ENCODE measurements at places on chromosomes 2 and 18. TPM values are rescaled to one million over a fixed set of nuclear protein-coding genes. Genes with fewer than 3 reads are reported as not detected.
A peak's percentile ranks its signal among the peaks of the same experiment; 100 is the strongest.

- DNase-seq, result no peak
Measured at GRCh38 chr2:218618102-218618860, 10.6 kb downstream of the PLCD4 start.

DNA sequence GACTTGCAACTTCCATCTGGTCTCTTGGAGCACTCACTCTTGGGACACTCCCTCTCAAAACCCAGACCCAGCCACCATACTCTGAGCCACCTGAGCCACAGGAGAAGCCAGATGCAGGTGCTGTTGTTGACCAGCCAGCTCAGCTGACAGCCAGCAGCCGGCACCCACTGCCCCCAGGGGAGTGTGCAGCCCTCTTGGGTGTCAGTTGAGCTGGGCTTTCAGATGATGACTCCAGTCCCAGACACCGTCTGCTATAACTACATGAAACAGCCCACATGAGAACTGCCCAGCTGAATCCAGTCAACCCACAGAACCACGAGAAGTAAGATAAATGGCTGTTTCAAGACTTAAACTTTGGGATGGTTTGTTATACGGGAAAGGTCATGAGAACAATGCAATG, 10.7 kb upstream of the IGFBP2 start:
- DNase-seq, result no peak

- no peak for DNase-seq
Measured at GRCh38 chr2:108287169-108287568, 1.5 kb upstream of the SULT1C2 start.

DNA sequence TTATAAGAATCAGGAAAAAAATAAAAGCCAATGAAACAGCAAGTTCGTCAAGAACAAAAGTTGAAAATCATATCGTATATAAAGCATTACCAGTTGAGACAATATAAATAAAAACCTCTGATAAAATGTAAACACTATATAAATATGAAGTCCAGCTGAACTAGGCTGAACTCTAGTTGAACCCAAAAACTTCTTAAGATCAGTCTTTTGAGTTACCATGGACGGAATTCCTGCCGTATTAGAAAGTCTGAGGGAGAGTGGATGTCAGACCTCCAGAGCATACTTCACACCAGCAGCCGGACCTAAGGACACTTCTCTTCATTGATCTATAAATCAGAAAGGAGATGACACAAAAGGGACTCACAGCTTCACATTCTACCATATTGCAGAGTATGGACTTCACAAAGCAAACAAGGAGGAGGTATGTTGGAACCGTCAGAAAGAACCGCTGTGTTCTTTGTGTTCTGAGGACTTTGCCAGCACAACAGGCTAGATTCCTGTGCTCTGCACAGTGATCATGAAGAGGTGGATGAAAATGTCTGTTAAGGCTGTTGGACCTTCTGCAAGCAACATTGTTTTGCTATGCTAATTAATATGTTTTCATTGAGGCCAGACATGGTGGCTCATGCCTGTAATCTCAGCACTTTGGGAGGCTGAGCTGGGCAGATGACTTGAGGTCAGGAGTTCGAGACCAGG, 67.2 kb upstream of the SP5 start:
- DNase-seq, result no peak

DNA sequence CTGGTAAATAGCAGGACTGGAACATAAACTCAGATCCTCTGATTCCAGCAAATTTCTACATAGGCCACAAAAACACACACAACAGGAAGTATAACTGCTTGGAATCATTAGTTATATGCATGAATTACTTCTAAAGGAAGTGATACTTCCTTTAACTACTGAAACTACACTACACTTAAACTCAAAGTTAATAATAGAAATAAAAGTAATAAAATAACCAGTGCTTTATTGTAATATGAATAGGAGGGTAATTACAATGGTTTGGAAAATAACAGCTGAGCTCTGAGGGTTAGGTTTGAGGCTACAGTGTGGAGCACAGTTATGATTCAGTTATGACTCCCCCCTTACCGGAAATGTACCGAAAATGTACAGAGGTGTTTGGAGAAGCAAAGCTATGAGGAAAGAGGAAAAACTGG, 18.5 kb upstream of the POLI start:
- no peak for DNase-seq

GRCh38 chr2:122166820-122167219, 411.4 kb downstream of the TSN start:
- no peak for DNase-seq

GRCh38 chr18:79950515-79951341, 725 bp downstream of the SLC66A2 start:
- DNase-seq, result peak; percentile 27

DNA sequence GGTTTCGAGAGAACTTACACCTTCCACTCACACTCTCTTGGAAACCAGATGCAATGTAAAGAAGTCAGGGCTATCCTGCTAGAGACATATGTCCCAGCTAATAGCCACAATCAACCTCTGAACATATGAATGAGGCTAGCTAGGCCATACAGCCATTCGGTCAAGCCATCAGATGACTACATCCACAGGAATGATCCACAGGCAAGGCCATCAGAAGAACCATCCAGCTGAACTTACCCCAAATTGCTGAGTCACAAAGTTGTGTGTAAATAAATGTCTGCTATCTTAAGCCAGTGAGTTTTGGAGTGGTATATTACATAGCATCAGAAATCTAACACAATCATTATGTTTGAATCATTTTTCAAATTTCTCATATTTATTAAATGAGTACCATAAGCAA, 5.2 kb upstream of the SPAST start:
- peak; percentile 39 for DNase-seq

DNA sequence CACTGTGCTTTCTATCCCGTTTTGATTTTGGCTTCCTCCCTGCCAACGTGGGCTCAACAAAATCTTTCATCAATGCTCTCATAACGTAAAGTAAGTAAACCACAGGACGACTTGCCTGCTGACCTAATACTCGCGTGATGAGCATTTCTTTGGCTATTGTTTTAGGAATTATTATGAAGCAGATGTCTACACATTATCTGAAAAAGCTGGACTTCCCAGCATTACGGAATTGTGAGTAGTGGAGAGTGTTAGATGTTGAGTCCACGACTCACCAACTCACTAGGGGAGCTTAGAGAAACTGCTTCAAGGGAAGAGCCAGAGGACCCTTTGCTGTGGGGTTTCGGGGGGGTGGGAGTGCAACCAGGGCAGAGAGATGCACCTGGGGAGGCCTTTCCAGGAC, 21.9 kb downstream of the HJURP start:
- peak; percentile 56 for DNase-seq

DNA sequence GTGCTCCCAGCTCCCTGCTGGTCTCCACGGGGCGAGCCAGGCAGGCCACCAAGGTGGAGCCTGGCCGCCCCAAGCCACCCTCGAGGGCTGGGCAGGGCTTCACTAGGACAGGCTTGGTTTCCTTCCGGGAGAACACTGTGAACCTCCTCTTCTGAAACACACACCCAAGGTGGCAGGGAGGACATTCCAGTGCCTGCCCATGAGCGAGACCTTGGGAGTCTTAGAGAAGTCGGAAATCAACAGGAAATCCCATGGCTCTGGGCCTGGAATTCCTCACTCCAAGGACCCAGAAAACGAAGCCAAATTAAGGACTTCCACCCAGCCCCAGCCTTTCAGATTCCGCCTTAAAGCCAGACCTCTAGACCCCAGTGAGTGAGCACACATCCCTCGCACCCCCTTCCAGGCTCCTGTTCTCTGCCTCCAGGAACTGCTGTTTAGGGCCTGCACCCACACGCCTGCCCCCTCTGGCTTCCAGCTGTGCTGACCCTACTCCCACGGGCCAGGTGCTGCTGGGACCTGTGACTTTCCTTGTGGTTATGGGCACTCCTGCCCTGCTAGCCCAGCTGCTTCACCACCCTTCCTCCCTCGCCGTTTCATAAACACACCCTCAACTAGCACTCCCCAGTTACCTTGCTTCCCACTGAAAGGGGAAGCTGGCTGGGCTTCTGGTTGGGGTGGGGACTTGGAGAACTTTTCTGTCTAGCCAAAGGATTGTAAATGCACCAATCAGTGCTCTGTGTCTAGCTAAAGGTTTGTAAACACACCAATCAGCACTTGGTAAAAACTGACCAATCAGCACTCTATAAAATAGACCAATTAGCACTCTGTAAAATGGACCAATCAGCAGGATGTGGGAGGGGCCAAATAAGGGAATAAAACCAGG, 13.7 kb downstream of the GPR17 start:
- DNase-seq, result no peak

DNA sequence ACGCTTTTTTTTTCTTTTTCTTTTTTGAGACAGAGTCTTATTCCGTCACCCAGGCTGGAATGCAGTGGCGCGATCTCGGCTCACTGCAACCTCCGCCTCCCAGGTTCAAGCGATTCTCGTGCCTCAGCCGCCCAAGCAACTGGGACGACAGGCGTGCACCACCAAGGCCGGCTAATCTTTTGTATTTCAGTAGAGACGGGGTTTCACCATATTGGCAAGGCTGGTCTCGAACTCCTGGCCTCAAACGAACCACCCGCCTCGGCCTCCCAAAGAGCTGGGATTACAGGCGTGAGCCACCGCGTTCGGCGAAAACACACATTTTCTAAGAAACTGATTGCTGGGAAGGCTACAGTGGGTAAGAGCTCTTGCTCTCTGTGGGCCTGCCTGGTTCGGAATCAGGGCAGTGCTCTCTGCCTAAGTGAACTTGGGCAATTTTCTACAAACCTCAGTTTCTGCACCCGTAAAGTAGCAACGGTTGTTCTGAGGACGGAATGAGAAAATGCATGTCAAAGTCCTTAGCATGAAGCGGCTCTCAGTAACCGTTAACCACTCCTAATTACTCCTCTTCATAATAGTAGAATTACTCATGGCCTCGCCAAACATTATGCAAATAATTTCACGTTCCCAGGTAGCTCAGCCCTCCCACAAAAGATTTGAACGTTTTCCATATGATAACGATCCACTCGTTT, 1.0 kb upstream of the PMAIP1 start:
- peak; percentile 66 for DNase-seq

DNA sequence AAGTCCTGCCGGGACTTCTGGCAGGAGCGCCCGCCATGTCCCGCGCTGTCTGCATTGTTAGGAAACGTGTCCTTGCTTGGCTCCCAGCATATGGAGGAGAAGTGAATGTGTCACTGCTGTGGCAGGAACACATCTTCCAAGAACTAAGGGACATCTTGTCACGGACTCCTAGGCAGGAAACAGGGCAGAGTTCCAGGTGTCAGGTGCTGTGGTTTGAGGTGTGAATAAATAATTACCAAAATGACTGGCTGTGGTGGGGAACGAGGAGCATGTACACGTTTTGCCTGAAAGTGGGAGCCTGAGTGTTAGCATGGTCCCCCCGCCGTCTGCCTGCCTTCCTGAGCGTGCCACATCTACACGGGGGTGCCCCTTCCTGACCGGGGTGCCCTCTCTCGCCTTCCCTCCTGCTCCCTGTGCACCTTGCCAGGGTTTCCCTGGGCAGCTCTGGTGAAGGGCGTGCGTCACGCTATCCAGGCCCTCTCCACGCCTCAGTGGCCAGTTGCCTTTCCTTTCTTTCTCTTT, 237.5 kb downstream of the LDLRAD4 start:
- DNase-seq, result no peak

DNA sequence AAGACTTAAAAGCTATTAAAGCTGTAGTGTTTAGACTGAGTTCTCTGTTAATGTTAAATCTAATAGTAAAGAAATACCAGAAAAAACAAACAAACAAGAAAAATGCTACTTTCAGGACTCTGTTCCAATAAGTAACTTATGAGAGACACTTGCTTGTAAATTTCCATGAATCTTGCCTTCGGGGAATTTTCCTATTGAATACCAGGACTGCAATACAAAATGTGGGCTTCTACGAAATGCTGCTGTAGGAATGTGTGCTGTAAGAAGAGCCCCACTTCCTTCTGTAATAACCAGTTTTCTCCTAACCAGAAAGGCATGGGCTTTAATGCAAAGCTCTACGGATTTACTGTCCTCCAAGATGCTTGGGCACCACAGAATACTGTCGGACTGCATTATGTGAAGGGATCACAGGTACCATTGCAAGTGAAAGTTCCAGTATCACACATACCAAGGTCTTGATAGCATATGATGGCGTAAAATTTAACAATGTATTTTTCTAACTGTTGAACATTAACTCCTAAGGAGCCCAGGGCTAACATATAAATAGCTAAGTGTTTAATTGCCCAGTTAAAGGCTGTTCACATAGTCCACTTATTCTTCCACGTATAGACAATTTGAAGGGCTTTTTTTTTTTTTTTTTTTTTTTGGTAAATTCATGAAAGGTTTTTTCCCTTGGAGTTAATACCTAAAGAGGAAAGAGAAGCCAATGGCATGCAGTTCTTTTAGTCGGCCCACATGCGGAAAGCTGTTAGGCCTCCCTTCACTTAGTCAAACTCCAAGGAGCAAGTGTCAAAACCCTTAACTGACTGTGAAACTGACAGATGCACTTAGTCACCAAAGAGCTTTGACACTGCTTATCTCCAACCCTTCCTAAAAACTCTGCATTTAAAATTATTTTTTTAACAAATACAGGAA, 564.0 kb upstream of the POU3F3 start:
- DNase-seq, result no peak

DNA sequence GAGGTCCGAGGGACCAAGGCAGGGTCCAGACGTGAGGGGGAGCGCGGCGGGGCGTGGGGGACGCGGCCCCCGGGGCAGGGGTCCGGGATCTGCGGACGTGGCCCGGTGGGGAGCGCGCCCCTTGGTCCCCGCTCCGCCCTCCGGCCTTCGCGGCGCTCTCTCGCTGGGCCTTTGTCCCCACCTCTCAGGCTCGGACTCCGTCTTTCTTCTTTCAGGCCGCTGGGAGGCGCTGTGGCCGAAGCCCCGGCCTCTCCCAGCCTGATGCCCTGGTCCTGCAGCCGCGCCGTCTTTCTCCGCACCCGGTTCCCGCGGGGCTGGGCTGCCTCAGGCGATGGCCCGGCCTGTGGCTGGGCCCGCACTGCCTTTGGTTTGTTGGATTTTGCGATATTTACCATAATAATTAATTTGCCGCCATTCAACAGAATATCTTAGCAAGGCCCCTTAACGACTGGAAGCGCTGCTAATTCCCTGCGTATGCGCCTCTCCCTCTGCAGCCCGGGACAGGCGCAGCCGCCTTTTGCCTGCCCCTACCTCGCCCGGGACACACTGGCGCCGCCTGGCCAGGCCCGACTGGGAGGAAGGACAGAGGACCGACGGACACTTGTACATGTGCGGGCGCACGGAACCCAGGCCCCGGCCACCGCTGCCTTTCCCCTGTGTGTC, 10.8 kb downstream of the SIX3 start:
- DNase-seq, result peak; percentile 62

- DNase-seq, result no peak
Measured at GRCh38 chr18:38481576-38481975, 916.0 kb upstream of the CELF4 start.

The SLC11A1 gene
- 0.17 TPM for total RNA-seq

The ANKRD30B gene
- under 0.01 TPM for total RNA-seq

The PID1 gene
- 8.2 TPM for total RNA-seq

The NXPH2 gene
- not detected for total RNA-seq

The AFF3 gene
- 0.50 TPM for total RNA-seq

Data from fibroblast of lung (primary cell).